D721Med (cell line): ENCODE measurements at places on chromosomes 2 and 18.

DNA sequence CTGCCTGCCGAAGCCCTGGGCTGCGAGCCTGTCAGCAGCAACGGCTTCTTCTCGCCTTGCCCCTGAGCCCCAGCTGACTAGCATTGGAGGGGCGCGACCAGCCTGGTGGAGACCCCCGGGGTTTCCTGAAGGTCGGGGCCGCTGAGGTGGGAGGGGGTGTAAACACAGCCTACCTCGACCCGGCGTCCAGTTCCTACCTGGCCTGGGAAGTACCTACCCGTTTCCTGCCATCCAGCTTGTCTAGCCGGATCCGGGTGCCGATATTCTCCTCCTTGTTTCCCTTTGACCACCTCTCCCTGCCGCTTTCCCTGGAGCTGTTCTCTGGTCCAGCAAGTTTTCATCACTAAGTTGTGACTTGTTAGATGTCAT is 511 bp downstream of the MOB4 start:
- DNase-seq: no peak

DNA sequence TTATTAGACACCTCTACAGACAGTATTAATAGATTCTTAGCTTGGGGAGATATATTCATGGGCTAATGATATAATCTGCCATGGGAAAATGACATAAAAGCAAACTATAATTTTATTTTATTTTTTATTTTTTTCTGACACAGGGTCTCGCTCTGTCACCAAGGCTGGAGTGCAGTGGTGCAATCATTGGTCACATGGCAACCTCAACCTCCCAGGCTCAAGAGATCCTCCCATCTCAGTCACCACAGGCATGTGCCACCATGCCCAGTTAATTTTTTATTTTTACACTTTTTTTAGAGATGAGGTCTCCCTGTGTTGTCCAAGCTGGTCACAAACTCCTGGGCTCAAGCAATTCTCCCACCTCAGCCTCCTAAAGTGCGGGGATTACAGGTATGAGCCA is 39.3 kb downstream of the RTN4 start:
- no peak for DNase-seq

- DNase-seq: no peak
Observed at GRCh38 chr2:3121601-3122000, 256.0 kb downstream of the EIPR1 start.

DNA sequence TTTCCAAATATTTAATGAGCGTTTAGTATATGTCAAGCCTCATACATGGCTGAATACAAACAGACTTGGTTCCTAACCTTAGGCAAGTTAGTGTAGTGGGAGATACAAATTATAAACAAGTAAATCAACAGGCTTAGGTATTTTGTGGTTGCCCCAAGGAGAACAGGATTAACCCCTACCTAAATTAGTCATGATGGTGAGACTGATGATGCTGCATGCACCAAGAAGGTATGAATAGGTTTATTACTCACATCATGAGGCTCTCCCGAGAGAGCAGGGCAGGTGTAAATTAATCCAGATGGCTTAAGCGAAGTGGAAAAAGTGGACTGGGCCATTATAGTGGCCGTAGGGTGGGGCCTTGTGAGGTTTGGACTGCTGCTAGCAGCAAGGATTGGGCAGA is 118.1 kb upstream of the GCFC2 start:
- no peak for DNase-seq

DNA sequence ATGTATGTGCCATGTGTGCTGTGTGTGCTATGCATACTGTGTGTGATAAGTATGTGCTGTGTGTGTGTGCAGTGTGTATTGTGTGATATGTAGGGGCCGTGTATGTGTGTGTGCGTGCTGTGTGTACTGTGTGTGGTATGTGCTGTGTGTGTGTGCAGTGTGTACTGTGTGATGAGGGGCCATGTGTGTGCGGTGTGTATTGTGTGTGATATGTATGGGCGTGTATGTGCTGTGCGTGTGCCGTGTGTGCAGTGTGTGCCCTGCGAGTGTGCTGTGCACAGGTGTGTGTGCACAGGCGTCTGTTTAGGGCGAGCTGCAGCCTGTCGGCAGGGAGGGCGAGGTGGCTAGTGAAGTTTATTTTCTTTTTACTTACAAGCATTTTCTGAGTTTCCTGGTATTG is 16.1 kb downstream of the SNORC start:
- no peak for DNase-seq

- no peak for DNase-seq
Observed at GRCh38 chr2:191552066-191552465, 125.9 kb upstream of the NABP1 start.

DNA sequence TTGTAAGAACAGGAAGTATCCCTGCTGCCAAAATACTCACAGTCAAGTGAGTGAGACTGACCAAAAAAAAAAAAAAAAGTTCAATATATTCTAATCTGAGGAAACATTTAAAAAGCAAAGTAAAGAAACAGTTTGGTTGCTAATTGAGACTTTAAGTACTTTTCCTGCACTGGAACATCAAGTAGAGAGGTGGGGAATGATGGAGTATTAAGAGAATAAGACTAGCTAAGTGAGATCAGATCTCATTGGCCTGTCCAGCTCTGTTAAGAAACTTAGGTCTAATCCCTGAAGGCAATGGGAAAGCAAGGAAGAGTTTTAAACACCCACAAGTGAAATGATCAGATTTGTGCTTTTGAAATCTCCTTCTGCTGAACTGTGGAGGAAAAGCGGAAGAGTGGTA is 27.8 kb upstream of the MAP4K3 start:
- no peak for DNase-seq

DNA sequence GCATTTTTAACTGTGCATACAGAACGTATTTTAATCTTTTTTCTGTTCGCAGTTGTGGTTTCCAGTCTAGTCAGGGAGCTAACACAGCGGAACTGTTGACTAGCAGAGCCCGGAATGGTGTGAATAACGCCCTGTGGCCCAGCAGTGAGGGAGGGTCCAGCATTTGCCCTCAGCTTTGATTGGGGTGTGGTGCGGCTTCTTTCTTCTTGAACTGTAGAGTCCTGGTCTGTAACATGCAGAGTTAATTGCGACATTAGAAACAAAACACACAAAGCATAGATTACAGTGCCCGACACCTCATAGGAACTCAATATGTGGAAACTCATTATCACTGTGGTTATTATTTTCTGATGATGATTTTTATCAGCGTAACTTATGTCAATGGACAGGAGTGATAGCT is 253.6 kb downstream of the SOX11 start:
- DNase-seq: no peak

DNA sequence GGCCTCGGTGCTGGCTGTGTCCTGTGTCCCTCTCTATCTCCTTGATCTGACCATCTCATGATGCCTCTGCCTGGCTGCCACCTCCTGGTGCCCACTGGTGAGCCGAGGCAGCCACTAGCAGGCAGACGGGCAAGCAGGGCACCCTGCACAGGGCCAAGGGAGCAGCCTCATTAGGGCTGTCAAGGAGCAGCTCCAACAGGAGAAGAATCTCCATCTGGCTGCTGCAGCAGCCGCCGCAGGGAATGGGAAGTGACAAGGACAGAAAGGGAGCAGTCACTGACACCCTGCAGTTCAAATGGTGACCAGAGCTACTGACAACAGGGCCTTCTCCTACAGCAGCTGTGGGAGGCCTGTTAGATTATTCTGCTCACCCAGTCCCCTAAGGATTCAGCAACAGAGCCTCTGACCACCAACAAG is 32.6 kb downstream of the ALPK2 start:
- no peak for DNase-seq

DNA sequence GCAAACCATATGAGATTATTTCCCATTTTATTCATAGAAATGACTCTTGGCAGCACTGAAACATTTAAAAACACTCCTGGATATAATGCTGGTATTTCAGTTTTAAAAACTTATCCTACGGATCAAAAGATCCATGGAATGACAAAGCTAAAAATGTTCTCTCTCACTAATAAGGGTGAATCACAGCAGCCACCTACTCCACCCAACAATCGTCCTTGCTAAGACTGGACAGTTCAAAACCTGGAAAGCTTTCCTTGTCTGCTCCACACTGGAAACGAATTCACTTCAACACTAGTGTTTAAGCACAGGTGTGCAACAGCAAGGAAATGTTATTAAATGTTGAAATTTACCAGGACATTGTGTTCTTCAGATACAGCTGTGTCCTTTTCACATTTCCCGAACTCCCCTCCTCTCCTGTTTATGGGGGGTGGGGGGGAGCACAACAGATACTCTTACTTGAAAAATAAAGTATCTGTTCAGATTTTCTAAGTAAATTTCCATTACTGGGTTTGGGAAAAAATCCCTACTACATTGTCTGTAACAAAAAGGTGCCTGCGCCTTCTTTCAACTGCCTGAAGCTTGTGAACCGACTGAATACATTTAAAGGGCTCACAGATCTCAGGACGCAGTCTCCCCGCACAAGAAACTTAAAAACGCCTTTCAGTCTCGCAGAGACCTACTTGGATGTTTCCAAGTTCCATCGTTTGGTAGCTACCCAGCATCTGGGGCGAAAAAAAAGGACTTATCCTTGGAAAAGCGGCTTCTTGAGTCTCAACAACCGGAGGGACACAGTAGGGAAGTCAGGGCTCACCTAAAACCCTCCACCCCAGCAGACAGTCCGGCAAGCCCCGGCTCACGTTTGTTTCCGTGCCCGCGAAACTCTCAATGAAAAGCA is 1.3 kb downstream of the YWHAQ start:
- DNase-seq: no peak

DNA sequence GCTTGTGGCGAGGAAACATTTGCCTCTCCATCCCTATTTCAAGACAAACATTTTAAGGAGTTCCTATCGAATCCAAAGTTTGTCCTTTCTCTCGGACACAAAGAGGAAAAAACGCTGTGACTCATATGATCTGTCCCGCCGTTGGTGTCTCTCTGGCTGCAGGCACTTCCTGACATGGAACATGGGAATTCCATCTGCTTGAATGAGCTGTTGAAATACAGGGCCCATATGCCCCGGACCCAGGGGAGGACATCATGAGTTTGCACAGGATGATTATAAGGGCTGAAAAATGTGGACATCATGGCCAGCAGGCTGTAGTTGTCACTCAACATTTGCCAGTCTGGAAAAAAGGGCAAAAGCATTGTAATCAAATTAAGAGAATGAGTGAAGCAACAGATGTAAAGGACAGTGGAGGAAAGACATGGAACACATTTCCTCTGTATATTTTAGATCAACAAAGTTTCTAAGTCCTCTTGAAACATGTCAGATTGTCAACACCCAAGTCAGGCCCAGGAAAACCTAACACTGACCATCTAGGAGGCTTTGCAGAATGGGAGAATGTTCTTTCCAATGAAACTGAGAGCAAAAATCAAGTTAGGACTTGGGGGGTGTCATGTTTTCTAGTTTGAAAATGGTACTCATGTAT is 103.2 kb upstream of the SMIM21 start:
- no peak for DNase-seq

- DNase-seq: no peak
Observed at GRCh38 chr2:66242099-66242789, 192.7 kb upstream of the MEIS1 start.

GRCh38 chr18:9413576-9413975 is 61.7 kb upstream of the RALBP1 start:
- no peak for DNase-seq

- DNase-seq: no peak
Observed at GRCh38 chr2:47221946-47222345, 66.8 kb upstream of the STPG4 start.

DNA sequence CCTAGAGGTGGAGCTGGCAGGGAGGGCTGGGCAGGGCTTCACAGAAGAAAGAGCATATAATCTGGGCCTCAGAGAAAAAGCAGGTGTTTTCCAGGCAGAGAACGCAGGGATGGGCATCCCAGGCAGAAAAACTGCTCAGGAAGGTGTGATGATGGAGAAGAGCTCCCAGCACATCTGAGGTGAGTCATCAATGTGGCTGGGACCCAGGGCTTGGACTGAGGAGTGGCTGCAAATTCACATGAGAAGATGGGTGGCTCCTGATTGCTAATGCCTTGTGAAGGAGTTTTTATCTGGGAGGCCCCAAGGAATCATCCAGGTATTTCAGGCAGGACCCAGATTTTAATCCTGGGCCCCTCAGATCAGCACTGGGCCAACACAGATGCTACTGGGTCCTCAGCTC is 10.2 kb downstream of the IL1F10 start:
- no peak for DNase-seq

GRCh38 chr18:25883091-25883490 is 207.3 kb downstream of the SS18 start:
- no peak for DNase-seq

GRCh38 chr2:159531475-159531874 is 84.9 kb downstream of the BAZ2B start:
- DNase-seq: no peak

GRCh38 chr2:138123741-138124140 is 159.5 kb downstream of the HNMT start:
- DNase-seq: no peak

GRCh38 chr18:58493516-58494253 is 135.2 kb downstream of the ALPK2 start:
- peak; percentile 96 for DNase-seq

- DNase-seq: no peak
Observed at GRCh38 chr2:30664761-30665358, 142.4 kb downstream of the CAPN13 start.

- DNase-seq: no peak
Observed at GRCh38 chr2:224946895-224947294, 95.4 kb downstream of the DOCK10 start.

DNA sequence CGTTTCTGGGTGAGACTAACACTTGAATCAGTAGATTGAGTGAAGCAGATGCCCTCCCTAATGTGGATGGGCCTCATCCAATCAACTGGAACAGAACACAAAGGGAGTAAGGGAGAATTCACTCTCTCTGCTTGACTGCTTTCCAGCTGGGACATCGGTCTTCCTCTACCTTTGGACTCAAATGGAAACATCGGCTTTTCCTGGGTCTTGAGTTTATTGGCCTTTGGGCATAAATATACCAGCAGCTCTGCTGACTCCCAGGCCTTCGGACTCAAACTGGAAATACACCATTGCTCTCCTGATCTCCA is 311.6 kb downstream of the STK39 start:
- DNase-seq: no peak

- no peak for DNase-seq
Observed at GRCh38 chr2:85475799-85476490, 57.4 kb downstream of the SH2D6 start.

- DNase-seq: no peak
Observed at GRCh38 chr2:85710687-85711577, 16.8 kb downstream of the GNLY start.

DNA sequence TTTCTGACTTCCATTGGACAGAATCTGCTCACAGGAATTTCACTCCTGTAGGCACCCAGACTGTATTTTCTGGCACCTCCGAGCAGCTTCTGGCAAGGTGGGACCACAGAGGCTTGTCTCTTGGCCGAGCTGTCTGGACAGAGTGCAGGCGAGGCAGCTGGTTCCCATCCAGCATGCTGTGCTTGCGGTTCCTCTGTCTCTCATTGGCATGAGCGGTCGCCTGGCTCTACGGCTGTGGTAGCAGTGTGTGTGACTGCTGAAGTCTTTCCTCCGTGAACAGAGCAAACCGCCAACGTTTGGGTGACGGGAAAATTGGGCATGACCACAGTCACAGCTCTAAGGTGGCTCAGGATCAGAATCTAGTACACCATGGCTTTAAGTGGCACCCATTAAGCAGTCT is 411.7 kb upstream of the NETO1 start:
- no peak for DNase-seq

- DNase-seq: no peak
Observed at GRCh38 chr18:28175150-28175929, 1.6 kb downstream of the CDH2 start.
